Heart left ventricle (tissue), 16 donors: ENCODE measurements at places on chromosomes 11 and 22. TPM values are rescaled to one million over a fixed set of nuclear protein-coding genes. Genes with fewer than 3 reads are reported as not detected.

CREB3L1 gene
- total RNA-seq: 15.9 TPM

SMIM38 gene
- total RNA-seq: 0.35 TPM

DRD4 gene
- total RNA-seq: 0.21 TPM

PRAME gene
- total RNA-seq: 0.59 TPM

SAA4 gene
- total RNA-seq: not detected

TPCN2 gene
- total RNA-seq: 17.6 TPM

DNA sequence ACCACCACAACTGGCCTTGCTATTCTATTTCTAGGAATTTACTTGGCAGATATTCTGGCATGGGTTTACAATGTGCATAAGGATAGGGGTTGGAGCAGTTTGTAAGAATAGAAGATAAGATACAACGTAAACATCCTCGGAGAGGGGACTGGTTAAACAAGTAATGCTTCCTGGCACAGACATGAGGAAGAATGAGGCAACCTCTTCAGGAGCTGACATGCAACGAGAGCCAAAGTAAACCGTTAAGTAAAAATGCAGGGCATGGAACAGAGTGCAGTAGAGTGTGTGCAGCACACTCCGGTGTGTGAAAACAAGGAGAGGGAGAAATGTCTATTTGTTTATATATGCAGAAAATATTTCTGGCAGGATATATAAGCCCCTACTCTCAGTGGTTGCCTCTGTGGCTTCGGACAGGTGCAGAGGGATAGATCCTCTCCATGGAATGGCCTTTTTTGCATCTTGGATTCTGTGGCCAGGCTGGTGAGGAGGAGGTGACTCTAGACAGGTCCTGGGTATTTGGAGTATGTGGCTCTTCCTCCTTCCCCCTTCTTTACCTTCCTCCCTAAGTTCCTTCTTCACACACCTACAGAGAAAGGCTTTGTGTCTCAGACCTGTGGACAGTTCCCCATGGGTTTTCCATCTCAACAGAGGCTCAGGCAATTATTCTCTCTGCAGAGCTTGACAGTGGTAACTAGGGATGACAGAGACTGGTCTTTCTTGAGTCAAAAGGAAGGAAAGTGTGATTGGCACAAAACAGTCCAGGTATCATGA is 2.5 kb downstream of the RAB36 start:
- no peaks in the 10 kb centered on the region for H3K27me3 ChIP-seq
- H3K36me3 ChIP-seq: no peaks in the 10 kb centered on the region
- DNase-seq: no peak
- H3K27ac ChIP-seq: no peak overlapping the region
- H3K4me1 ChIP-seq: peaks cover 14% of the 10 kb centered on the region

DNA sequence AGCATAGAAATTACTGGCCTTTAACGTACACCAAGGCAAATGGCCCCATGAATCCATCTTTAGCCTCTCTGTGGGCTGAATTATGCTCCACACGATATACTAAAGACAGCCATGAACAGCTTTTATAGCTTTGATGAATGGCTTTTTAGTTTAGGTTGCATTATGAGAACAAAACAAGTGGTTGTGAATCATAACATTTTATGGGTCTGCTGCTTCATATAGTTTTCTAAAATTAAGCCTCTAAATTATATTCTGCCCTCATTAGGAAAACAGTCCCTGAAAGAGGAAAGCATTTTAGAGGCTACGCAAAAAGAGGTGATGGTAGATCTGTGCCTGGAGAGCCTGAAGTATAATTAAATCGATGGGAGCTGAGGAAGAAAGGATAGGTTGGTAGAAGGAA is 221.3 kb downstream of the CADM1 start:
- H3K4me3 ChIP-seq: no peak overlapping the region
- H3K4me1 ChIP-seq: peaks cover 5% of the 10 kb centered on the region
- H3K36me3 ChIP-seq: no peaks in the 10 kb centered on the region
- no peak for DNase-seq
- no peaks in the 10 kb centered on the region for H3K27me3 ChIP-seq

DNA sequence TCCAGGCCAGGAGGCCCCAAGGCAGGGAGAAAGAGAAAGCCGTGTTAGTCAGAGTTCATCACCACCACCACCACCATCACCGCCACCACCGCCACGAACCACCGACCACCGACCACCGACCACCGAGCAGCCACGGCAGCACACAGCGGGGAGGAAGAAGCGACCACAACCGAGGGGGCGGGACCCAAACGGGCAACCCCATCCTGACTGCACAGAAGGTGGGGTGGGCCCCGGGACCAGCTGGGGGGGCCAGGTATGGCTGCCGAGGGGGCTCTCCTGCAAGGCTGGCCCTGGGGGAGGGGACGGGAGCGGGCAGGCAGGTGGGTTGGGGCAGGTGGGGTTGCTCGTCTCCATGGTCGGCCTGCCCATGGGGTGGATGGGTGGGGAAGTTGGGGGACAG is 34.2 kb downstream of the SYT7 start:
- H3K36me3 ChIP-seq: no peaks in the 10 kb centered on the region
- no peak overlapping the region for H3K4me3 ChIP-seq
- no peak for DNase-seq
- peaks cover 15% of the 10 kb centered on the region for H3K4me1 ChIP-seq
- H3K27ac ChIP-seq: no peak overlapping the region

- no peak for DNase-seq
- peaks cover 4% of the 10 kb centered on the region for H3K4me1 ChIP-seq
- H3K27ac ChIP-seq: no peak overlapping the region
- no peak overlapping the region for H3K4me3 ChIP-seq
Measured at GRCh38 chr22:17780116-17780740, 6.0 kb upstream of the BID start.

DNA sequence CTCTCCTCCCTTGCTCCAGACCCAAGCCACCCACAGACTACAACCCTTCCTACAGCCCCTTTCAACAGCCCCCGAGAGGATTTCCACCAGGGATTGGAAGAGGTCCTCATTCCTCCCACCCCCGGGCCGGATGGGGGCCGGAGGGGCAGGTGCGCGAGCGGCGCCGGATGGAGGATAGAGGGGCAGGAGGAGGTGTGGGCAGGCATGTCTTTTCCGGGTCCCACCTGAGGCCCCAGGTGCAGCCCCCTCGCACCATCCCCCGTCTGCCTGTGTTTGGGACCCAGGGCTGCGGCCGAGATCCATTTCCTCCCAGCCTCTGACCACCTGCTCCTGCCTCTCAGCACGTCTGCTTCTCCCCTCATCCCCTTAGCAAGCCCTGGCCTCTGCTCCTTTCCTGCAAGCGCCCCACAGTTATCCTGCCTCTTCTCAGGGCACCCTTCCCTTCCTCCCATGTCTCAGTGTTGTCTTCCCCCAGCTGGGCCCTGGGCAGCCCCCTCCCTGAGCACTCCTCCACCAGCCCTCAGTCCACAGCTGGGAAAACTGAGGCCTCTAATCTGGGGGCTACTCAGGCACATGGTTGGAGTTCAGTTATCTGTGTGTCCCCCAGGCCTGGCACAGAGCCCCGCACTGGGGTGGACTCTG is 19.3 kb upstream of the CBX7 start:
- no peaks in the 10 kb centered on the region for H3K27me3 ChIP-seq
- H3K4me3 ChIP-seq: no peak overlapping the region
- peaks cover 50% of the 10 kb centered on the region for H3K4me1 ChIP-seq
- no peaks in the 10 kb centered on the region for H3K36me3 ChIP-seq
- H3K27ac ChIP-seq: peak overlapping the region; percentile 13
- peak; percentile 64 for DNase-seq

- H3K27me3 ChIP-seq: no peaks in the 10 kb centered on the region
- H3K4me3 ChIP-seq: no peak overlapping the region
- H3K27ac ChIP-seq: no peak overlapping the region
- no peaks in the 10 kb centered on the region for H3K36me3 ChIP-seq
- DNase-seq: no peak
- no peaks in the 10 kb centered on the region for H3K4me1 ChIP-seq
Measured at GRCh38 chr11:8290081-8290810, 26.6 kb upstream of the LMO1 start.

DNA sequence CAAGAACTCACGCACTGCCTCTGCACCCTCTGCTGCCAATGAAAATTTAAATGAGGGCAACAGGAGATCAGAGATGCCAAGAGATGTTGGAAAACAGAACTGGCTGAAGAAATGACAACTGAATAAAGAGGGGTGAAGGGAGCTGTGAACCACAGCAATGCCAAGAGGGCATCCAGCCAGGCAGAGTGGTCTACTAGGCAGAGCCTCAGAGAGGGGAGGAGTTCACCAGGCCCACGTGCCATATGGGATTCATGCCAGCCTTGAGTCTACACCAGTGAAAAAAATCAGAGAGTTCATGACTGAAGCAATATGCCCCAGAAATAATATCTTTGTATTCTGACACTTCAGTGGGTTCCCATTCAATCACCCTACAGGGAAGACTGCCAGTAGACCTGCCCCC is 4.4 kb downstream of the APOL2 start:
- no peak overlapping the region for H3K27ac ChIP-seq
- no peak overlapping the region for H3K4me3 ChIP-seq
- H3K36me3 ChIP-seq: peaks cover 74% of the 10 kb centered on the region
- no peak for DNase-seq
- H3K4me1 ChIP-seq: peaks cover 53% of the 10 kb centered on the region

DNA sequence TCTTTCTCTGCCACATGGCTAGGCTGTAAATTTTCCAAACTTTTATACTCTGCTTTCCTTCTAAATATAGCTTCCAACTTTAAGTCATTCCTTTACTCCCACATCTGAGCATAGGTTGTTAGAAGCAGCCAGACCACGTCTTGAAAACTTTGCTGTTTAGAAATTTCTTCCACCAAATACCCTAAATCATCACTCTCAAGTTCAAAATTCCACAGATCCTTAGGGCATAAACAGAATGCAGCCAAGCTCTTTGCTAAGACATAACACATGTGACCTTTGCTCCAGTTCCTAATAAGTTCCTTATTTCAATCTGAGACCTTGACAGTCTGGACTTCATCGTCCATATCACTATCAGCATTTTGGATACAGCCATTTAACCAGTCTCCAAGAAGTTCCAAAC is 749.9 kb downstream of the METTL15 start:
- no peaks in the 10 kb centered on the region for H3K36me3 ChIP-seq
- H3K27me3 ChIP-seq: no peaks in the 10 kb centered on the region
- no peak for DNase-seq

DNA sequence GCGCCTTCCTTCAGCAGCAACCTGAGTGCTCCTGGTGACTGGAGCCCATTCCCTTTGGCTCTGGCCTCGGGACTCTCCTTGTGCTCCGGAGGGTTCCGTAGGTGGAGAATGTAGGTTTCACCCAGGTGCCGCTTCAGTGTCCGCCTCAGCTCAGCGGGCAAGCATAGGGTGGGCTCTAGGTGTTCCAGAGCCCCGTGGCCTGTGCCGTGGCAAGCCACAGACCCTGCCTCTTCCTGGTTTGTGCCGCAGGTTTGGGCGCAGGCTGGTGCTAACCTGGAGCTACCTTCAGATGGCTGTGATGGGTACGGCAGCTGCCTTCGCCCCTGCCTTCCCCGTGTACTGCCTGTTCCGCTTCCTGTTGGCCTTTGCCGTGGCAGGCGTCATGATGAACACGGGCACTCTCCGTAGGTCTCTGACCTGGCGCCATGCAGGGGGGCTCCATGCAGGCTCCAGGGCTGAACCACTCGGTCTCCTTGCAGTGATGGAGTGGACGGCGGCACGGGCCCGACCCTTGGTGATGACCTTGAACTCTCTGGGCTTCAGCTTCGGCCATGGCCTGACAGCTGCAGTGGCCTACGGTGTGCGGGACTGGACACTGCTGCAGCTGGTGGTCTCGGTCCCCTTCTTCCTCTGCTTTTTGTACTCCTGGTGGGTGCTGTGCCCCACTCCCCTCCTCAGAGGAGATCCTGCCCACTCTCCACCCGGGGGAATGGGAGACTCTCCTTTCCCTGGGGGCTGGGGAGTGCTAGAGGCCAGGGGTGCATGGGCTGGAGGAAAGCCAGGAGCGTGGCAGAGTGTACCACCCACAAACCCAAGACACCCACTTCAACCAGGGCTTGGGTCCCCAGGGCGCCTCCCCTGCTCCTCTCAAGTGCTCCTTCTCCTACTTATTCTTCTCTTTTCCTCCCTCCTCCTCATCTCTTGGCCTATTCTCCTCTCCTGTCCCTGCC is 2.4 kb downstream of the SLC22A12 start:
- H3K4me3 ChIP-seq: no peak overlapping the region
- no peaks in the 10 kb centered on the region for H3K36me3 ChIP-seq
- no peak for DNase-seq
- H3K27me3 ChIP-seq: no peaks in the 10 kb centered on the region

- no peaks in the 10 kb centered on the region for H3K27me3 ChIP-seq
- H3K4me3 ChIP-seq: no peak overlapping the region
- no peak for DNase-seq
- H3K4me1 ChIP-seq: peaks cover 20% of the 10 kb centered on the region
- H3K27ac ChIP-seq: no peak overlapping the region
Measured at GRCh38 chr11:96384156-96384555, 5.6 kb downstream of the CCDC82 start.
